CD4-positive, alpha-beta T cell treated with Interleukin-15 for 4 hours (primary cell): ENCODE measurements at places on chromosomes 1 and 21.

- DNase-seq, result no peak
Measured at GRCh38 chr1:213345621-213346020, 294.6 kb downstream of the RPS6KC1 start.

GRCh38 chr1:117793413-117793812 is 136.0 kb downstream of the GDAP2 start:
- DNase-seq, result no peak

- DNase-seq, result no peak
Measured at GRCh38 chr21:20040768-20041167, 957.4 kb upstream of the NCAM2 start.

DNA sequence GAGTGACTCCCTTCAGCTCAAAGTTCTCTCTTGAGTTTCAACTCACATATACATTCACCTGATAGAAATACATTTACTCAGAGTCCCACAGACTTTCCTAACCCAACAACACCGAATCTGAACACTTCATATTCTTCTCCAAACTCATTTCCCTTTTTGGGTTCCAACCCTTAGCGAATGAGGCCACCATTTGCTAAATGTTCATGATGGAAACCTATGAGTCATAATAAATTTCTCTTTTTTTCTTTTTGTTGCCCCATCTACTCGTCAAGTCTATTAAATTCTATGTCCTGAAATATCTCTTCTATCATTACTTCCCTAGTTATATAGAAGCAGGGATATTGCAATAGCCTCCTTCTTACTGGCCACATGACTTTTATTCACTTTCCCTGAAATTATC is 100.1 kb downstream of the HLX start:
- DNase-seq, result no peak

DNA sequence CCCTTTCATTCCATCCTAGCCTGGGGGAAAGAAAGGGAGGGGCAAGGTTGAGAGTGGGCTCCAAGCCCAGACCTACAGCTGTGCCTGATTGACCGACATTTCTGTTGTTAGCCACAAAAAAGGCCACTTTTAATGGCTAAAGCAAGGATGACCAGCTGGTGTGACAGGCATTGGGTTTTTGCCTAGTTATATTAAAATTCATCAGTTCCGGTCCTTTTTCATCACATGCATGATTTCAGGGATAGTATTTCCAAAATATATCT is 192.3 kb downstream of the ZNF326 start:
- no peak for DNase-seq

GRCh38 chr1:237736372-237737029 is 154.2 kb downstream of the ZP4 start:
- DNase-seq, result peak; percentile 78

DNA sequence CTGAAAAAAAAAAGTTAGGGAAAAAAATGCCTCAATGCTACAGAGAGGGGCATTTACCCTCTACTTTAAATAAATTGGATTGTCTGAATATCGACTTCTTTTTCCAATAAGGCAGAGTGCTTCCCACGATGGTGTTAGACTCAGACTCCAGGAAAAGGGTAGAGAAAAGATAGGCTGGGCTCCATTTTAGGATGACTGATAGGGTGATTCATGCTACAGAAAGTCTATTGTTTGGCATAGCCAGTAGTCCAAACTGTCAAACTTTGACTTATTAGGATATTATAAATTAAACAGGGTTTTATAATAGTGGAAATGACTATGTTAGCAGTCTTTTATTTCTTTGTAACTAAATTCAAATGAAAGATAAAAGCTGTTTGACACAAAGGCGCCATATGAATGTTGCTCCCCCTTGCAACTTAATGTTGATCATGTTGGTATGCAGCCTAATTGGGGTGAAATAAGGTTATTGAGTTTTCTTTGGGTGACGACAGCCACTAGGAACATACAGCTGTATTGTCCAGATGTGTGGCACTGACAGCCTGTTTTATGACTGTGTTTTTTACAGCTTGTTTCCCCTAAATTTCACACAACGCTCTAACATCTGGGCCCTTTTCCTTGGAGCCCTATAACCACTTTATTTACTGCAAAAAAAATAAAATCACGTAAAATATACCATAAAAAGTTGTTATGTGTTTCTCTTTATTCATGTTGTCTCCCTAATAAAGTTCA is 69.3 kb downstream of the SPAG17 start:
- no peak for DNase-seq

GRCh38 chr21:45594721-45595489 is 48.6 kb upstream of the PCBP3 start:
- DNase-seq, result no peak

GRCh38 chr1:36440646-36441045 is 9.6 kb downstream of the OSCP1 start:
- no peak for DNase-seq

DNA sequence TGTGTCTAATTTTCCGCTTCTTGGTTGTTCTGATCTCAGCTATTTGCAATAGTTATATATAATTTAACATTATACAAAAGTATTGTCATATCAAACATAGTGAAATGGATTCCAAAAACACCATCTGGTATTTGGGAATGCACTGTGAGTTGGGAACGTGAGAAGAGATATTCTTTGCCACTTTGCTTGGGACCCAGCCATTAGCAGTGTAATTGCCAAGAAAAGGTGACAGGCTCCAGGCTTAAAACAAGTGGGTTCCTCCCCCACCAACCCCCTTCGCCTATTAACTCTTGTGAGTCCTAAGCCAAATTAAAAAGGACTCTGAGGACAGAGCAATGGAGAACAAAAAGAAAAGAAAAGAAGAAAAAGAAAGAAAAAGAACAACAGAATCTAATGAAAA is 186.7 kb upstream of the NFIA start:
- no peak for DNase-seq

DNA sequence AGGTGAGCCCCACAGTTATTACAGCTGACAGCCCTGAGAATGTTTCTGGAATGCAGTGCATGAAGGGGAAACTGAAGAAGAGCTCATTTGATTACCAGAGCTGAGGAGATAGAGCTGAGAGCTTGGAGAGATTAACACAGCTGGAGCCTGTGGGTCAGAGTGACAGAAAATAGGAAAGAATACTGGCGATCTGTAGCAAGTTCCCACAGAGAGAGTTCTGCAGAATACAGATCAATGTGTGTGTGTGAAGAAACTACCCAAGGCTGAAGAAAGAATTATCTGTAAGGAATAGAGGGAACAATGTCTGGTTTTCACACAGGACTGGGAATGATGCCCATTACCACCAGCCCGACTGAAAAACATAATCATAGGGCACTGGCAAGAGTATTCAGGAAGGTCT is 103.6 kb upstream of the SNX7 start:
- DNase-seq, result no peak

DNA sequence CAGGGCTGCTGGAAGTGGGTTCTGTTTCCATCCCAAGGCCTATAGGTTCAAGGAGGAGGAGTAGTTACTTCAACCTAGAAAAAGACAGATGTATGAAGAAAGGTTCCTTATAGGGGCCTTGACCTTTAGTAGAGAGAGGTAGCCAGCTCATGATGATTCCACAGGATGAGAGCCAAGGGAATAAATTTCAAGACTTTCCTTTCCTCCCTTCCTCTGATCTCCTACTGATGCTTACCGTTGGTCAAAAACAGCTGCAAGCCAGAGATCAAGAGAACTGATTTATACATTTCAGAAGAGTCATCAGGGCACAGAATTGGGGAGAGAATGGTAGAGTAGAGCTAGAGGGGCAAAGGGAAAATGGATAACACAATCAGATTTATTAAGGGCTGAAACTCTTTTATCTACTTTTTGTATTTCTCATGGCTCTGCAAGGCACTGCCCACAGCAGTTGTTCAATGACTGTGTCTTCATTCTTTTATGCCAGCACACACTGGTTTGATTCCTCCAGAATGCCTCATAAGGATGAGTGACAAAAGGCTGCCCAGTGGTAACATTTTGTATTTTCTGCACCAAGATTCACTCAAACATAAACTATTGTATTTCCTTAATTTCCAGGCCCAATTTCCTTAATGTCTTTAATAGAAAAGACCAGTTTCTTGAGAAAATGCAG is 37.4 kb downstream of the AK5 start:
- DNase-seq, result no peak

DNA sequence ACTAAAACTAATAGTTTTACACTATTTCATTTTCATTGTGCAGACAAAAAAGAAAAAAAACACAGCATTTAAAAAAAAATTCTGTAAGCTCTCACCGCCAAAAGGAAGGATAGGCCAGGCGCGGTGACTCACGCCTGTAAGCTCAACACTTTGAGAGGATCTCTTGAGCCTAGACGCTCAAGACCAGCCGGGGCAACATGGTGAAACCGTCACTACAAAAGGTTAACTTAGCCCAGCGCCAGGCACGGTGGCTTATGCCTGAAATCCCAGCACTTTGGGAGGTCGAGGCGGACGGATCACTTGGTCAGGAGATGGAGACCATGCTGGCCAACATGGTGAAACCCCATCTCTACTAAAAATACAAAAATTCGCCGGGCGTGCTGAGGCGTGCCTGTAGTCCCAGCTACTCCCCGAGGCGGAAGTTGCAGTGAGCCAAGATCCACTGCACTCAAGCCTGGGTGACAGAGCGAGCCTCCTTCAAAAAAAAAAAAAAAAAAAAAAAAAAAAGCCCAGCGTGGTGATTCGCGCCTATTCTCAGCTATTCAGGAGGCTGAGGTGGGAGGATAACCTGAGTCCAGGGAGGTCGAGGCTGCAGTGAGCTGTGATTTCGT is 14.3 kb upstream of the SPEN start:
- DNase-seq, result peak; percentile 57

DNA sequence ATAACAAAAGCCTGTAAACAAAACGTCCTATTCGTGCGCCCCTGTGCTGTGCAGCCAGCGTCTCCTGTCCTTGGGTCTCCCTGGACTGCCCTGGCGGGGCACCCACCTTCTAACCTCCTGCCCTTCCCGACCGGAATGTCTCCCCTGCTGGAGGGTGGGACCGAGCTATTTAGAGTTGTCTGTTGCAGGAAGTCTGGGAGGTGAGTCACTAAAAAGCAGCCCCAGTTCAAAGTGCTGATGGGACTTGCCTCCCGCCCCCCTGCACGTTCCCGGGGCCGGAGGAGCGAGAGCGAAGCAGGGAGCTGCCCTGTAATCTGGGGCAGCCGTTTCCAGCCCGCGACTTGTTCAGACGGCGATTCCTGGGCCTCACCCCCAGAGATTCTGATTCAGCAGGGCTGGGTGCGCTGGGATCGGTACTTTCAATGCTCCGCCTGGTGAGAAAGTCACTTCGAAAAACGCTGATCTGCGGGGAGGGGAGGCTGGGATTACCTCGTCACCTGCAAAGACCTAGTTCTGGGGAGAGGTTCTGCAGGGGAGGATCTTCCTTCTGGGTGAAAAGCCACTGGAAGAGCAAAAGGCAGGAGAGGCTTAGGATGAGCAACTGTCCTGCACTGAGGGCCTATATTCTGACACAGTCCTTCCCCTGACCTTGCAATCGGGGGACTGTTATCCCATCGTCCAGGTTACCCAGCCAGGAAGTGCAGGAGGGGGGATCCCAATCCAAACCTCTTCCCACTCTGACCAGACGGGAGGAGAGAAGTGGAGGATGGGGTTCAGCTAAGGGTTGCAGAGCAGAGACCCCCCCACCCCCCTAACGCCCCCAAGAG is 1.2 kb upstream of the DHRS3 start:
- peak; percentile 57 for DNase-seq

- no peak for DNase-seq
Measured at GRCh38 chr1:212215910-212216309, 69.3 kb upstream of the PPP2R5A start.

DNA sequence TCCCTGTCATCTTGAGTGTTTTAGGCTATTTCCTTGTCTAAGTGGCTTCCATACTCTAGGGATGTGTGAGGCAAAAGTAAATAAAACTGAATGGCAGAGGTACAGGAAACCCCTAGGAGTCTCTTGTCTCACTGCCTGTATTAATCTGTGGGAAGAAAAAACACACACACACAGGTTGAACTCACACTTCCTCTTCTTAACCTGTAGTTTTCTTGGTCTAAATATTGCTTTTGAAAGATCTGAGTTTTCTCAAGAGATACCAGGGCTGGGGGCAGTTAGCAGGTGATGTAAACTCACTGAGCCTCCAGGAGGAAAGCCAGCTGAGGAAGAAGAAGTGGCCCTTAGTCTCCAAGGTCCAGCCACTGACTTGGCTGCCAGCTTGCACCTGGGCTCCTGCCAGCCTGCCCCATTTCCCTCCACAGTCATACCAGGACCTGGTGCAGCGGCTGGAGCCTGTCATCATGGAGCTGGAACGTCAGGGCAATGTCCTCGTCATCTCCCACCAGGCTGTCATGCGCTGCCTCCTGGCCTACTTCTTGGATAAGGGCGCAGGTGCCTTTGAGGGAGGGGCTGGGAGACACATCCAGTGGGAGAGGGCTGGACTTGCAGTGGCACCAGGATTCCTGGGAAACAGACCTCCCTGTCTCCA is 16.9 kb downstream of the PFKFB2 start:
- DNase-seq, result no peak

DNA sequence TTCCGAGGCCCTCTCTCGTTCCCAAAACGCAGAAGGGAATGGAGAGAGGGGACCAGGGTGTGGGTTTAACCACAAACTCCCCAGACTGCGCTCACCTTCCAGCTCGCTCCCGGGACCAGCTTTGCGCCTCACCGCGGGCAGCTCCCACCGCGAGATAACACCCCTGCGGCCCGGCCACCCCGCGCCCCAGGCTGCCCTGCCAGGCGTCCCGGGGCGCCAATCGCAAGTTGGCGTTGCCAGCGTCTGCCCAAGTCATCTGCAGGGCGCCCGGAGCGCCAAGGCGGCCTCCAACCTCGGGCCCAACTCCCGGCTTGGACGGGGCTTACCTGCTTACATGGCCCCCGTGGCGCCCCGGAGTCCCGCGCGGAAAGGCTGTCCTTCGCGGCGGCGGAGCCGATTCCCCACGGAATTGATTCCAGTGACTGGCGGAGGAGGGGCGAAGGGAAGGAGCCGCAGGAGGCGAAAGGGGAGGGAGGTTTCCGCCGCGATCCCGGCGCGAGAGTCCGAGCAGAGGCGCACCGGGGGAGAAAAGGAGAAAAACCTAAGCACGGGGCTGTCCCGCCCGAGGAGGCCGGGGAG is 456 bp downstream of the PTPN14 start:
- DNase-seq, result no peak

DNA sequence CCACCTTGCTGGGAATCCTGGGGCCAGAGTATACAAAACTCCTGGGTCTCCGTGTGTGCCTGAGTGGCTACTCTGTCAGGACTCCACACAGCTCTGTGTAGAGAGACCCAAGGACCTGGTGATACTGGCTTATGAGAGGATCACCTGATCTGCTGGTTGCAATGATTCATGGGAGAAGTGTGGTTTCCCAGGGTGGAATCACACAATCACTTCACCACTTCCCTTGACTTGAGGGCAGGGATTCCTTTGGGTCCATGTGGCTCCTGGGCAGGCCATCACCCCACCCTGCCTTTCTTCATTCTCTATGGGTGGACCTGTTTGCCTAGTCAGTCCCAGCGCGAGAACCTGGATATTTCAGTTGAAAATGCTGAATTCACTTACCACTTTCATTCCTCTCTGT is 13.3 kb downstream of the PRSS38 start:
- DNase-seq, result no peak

GRCh38 chr1:58850636-58851035 is 66.8 kb upstream of the JUN start:
- DNase-seq, result no peak
